ENCODE measurements at places on chromosomes 4 and X. TPM values are rescaled to one million over a fixed set of nuclear protein-coding genes. Genes with fewer than 3 reads are reported as not detected.

CLDN2 gene
- not detected for total RNA-seq

TBC1D8B gene
- 6.4 TPM for total RNA-seq

MAGEC1 gene
- total RNA-seq, result not detected

AFF2 gene
- 6.1 TPM for total RNA-seq

MMAA gene
- total RNA-seq, result 2.1 TPM

COX7B2 gene
- total RNA-seq, result not detected

SYP gene
- 2.1 TPM for total RNA-seq

ATOH1 gene
- total RNA-seq, result not detected

UGT2B15 gene
- 0.34 TPM for total RNA-seq

AMELX gene
- not detected for total RNA-seq

SHISA3 gene
- total RNA-seq, result 2.1 TPM

FGG gene
- 2.6 TPM for total RNA-seq

STBD1 gene
- 14.2 TPM for total RNA-seq

EFHC2 gene
- total RNA-seq, result 2.6 TPM

NEIL3 gene
- total RNA-seq, result 0.76 TPM
